ENCODE measurements at places on chromosomes 3 and 15.

DNA sequence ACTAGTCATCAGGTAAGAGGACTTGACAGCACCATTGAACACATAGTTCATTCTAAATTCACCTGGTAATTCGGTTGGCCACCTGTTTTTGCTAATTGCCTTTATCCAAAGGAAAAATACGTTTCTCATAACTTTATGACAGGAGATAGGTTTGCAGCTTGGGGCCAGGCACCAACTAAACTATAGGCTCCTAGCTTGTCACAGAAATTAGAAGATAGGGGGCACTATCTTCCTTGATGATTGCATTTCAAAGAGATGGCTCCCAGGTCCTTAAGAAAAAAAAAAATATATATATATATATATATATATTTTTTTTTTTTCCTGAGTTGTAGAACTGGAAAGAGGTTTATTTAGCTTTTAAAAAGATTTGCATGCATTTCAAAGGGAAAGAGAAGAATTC lies 563.6 kb downstream of the NAALADL2 start:
- no peak for DNase-seq

DNA sequence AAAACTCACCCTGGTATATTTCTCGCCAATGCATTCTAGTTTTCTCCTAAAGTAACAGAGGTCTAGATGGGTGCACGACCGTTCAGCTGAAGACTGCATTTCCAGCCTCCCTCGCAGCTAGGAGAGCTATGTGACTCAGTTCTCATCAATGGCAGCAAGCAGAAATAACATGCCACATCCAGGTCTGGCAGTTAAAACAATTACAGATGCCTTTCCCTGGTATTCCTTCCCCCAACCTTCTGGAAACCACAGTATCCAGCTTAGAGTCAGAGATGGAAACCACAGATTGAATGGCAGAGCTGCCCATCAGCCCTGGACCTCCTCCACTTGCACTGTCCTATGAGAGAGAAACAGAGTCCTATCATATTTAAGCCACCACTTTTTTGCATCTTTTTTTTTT lies 4.8 kb downstream of the HAPLN3 start:
- DNase-seq = no peak

- DNase-seq = no peak
These were observed 173.5 kb downstream of the TNIK start for GRCh38 chr3:171286580-171287249.

GRCh38 chr3:57557085-57557537 lies 1.0 kb downstream of the PDE12 start:
- no peak for DNase-seq

DNA sequence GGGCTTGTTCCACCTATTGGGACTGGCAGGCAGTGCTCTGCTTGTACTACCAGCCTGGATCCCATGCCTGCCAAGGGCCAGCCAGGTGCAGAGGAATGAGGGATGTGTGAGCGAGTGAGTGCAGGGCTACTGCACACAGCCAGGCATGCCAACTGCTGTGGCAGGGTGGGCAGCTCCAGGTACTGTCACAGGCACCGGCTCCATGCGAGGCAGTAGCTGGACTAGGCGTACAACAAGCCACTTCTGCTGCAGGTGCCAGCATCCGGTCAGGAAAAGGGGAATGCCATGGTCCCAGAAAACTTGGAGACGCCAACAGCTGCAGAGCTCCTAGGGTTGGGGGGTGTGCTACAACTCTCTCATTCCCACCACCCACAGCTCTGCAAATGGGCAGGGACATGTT lies 1356.7 kb downstream of the SI start:
- no peak for DNase-seq
